NCI-H526 treated with DMSO at 0.1 percent for 48 hours (cell line): ENCODE measurements at places on chromosomes 13 and 19.
A peak's percentile ranks its signal among the peaks of the same experiment; 100 is the strongest.

DNA sequence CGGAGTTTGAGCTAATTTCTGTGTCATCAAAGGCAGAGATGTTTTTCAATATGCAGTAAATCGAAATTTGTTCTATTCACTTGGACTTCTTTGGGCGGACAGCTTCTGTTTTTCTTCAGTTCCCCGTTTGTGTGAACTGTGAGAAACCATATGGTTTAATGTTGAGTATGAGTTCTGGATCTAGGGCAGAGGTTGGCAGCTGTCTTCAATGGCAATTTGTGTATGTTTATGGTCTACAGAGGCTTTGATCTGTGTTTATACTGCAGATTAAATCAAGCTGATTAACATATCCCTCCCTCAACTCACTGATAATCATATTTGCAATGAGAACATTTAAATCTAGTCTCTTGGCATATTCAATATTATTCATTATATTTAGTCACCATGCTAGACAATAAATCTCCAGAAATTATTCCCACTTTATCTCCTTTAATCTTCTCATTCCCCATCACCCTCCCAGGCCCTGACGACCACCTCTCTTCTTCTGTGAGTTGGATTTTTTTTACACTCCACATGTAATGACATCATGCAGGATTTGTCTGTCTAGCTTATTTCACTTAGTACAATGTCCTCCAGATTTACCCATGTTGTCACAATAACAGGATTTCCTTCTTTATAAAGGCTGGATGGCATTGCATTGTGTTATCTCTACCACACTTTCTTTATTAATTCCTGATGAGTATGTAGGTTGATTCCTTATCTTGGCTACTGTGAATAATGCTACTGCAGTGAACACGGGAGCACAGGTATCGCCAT, 9.0 kb downstream of the ZNF331 start:
- DNase-seq = no peak

- no peak for DNase-seq
These were observed 133.4 kb downstream of the NDFIP2 start for GRCh38 chr13:79614250-79614918.

DNA sequence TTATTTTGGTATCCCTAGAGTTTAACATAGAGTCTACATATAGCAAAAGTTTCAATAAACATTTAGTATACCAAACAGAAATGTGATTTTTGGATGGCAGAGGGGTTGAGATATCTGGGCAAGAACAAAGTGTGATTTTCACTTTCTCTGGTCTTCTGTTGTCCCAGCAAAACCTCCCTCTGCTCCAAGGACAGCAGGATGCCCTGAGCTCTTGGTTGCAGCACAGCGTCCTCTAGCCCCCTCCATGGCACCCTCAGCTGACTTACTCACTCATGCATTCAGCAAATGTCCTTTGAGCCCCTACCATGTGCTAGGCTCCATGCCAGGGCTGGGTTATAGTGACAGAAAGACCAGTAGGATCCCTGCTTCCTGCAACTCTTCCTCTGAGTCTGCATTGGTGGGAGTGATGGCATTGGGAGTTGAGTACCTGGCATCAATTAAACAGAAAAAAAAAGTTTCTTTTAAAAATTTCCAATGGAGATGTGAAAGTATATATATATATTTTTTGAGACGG, 104.8 kb upstream of the UBL3 start:
- DNase-seq = no peak

- DNase-seq = no peak
These were observed 478.4 kb downstream of the PCDH9 start for GRCh38 chr13:66751691-66752090.

DNA sequence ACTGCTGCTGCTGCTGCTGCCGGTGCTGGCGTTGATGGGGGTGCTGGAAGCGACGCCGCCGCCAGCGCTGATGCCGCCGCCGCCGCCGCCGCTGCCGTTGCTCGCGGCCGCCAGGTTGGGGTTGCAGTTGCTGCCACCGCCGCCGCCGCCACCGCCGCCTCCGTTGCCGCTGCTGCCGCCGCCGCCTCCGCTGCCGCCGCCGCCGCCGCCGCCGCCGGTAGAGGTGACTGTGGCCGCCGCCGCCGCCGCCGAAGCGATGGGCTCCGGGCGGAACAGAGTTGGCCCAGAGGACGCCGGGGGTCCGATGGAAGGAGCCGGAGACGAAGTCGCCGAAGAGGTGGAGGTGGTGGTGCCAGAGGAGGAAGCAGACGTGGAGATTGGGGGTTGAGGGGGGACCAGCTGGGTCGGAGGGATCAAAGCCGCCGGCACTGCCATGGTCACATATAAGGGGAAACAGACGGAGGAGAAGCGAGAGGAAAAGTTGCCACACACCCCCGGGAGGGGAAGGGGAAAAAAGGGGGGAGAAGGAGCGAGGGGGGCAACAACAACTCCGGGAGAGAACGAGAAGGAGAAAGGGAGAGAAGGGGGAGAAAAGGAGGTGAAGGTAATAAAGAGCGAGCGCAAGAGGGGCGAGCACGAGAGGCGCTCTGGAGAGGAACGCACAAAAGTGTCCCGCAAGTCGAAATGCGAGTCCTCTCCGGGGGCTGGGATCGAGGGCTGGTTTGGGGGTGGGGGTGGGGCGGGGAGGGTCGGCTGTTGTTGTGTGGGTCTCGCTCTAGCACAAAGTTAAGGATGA, 471 bp downstream of the DACH1 start:
- DNase-seq = peak; percentile 45

GRCh38 chr19:40154121-40154680, 37.0 kb upstream of the MAP3K10 start:
- DNase-seq = no peak

- peak; percentile 38 for DNase-seq
These were observed 109.0 kb upstream of the RNF113B start for GRCh38 chr13:98285852-98286594.
